Lung (tissue), 17 donors: ENCODE measurements at places on chromosomes 6 and 20.

DNA sequence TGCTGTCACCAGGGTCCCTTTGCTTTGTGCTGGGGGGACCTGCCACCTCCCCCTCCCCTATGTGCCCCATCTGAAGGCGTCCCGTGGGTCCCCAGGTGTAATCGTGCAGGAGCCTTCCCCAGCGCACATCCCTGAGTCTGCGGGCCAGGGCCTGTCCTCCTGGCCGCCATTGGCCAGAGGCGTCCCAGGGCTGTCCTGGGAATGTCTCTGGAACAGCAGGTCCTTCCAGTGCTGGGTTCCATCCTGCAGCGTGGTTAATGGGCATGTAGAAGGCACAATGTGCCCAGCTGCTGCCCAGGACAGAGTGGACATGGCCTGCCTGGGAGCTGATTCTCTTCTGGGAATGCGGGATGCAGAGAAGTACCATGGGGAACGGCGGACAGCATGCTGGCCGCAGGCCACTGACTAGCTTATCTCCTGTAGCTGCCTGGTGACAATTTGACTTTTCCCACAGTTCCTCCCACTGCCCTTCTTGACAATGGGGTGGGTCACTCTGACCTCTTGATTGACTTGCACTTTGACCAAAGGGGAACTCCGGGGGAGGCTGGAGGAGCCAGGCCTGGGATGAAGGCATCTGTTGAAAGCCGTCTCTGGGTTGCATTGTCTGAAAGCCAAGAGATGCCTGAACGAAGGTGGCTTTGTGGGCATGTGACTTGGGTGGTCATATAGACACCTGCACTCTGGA lies 64.0 kb downstream of the CTCFL start:
- DNase-seq, result no peak

GRCh38 chr6:98929498-98930060 lies 18.2 kb downstream of the FBXL4 start:
- no peak for DNase-seq

GRCh38 chr6:109236115-109237076 lies 141.1 kb downstream of the CEP57L1 start:
- no peak for DNase-seq

DNA sequence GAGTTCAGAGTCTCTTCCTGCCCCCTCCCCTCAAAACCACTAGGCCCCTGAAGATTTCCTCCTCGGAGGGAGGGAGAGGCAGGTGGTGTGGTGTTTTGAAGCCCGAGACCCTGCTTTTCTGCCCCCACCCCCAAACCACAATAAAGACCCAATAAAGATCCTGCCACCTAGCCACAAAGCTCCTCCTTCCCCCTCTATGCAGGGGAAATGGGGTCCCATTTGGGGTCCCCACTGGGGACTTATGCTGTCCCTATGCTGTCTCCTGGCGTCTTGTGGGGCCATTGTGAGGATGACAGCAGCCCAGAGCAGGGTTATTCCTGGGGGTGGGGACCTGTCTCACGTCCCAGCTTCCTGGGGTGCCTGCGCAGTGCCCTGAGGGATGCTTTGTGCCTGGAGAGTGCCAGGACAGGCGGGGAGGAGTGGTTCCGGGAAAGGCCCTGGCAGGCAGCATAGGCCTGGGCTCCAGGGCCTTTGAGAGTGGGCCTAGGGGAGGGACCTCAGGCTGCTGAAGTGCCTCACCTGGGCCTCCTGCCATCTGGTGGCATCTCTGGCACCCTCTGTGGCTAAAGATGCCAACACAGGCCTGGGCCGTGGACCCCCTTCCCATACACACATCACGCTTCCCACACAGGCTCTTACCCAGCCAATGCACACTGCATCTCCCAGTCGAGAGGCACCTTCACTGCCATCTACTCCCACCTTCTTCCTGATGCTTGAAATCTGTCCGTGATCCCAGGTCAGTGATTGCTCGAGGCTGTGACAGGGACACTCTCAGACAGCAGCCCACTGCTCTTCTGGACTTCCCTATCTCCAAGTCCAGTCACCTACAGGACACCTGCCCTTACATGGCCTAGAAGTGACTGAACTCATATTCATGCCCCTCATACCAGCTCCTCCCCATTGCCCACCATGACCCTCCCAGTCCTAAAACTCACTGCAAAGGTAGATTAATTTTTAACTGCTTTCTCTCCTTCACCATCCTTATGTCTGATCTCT lies 7.9 kb upstream of the ARMC12 start:
- DNase-seq, result no peak

GRCh38 chr6:149815788-149816187 lies 48.4 kb downstream of the LRP11 start:
- no peak for DNase-seq

- no peak for DNase-seq
Measured at GRCh38 chr6:56482525-56482924, 160.2 kb downstream of the DST start.
